ENCODE measurements at places on chromosomes 6 and 20. TPM values are rescaled to one million over a fixed set of nuclear protein-coding genes. Genes with fewer than 3 reads are reported as not detected.
A peak's percentile ranks its signal among the peaks of the same experiment; 100 is the strongest.

DNA sequence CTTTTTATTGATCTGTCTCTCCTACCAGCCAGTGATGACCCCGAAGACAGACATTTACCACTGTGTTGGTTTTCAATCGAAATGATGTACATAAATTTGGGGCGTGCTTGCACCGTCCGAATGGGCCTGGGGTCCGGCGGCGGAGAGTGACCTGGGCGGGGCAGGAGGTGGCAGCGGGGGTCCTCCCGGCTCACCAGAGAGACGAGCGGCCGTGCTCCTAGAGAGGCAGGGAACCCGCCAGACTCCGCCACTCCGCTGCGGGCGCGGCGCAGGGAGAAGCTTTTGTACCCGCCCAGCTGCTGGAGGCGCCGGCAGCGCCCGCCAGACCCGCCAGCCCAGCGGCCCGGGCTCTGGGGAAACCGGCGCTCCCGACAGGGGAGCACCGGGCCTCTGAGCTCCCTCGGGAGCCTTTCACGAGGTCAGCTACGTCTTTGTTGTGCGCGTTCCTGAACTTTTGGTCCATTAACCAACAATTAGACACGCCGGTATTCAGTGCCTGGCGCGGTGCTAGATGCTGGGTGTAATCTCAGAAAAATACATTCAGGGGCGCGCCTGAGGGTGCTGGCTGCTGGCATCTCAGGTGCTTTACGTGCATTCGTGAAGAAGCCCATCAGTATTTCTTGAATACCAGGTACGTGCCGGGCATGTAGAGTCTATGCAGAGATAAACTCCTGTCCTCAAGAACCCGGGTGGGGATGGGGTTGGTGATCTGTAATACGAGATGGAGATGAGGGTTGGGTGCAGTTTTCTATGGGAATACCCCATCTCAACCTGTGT is at the start of gene PGBD1:
TSS of gene PGBD1 (plus strand) at position 285 of the 777 bp plus-strand sequence. CDS start 2,242 bp downstream, outside the sequence.
- H3K27me3 ChIP-seq, result no peaks in the 10 kb centered on the region
- peak within 1 kb of the TSS; percentile 76 for H3K4me3 ChIP-seq
- peaks cover 45% of the 10 kb centered on the region for H3K36me3 ChIP-seq
- peak; percentile 86 for DNase-seq

DNA sequence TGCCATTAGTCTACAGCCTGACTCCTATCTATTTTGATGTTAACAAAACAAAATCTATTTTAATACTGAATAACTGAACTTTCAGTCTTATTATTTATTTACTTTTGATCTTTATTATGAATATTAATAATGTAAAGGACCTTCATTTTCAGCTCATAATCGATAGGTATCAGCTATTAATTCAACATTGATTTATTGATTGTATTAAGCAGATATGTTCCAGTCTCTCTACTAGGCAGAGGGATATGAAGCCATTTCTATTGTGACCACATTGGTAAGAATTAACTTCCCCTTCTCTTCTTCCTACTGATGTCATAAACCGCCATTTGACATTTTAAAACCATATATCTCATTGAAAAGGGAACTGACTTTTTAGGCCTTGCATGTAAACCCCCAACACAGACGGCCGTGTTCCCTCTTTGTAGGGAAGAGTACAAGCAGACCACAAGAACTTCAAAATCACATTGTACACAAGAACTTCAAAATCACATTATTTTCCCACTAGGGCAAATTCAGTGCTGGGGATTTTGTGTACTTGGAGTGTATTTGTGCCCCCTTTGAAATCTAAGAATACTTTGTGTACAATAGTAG is 69.5 kb upstream of the FABP7 start:
- H3K4me3 ChIP-seq, result no peak overlapping the region
- no peak overlapping the region for H3K27ac ChIP-seq
- no peaks in the 10 kb centered on the region for H3K4me1 ChIP-seq
- DNase-seq, result no peak
- H3K27me3 ChIP-seq, result no peaks in the 10 kb centered on the region

GRCh38 chr6:116530436-116530835 is 15.0 kb downstream of the TRAPPC3L start:
- H3K27me3 ChIP-seq, result no peaks in the 10 kb centered on the region
- H3K4me1 ChIP-seq, result no peaks in the 10 kb centered on the region
- H3K27ac ChIP-seq, result no peak overlapping the region
- H3K36me3 ChIP-seq, result no peaks in the 10 kb centered on the region

DNA sequence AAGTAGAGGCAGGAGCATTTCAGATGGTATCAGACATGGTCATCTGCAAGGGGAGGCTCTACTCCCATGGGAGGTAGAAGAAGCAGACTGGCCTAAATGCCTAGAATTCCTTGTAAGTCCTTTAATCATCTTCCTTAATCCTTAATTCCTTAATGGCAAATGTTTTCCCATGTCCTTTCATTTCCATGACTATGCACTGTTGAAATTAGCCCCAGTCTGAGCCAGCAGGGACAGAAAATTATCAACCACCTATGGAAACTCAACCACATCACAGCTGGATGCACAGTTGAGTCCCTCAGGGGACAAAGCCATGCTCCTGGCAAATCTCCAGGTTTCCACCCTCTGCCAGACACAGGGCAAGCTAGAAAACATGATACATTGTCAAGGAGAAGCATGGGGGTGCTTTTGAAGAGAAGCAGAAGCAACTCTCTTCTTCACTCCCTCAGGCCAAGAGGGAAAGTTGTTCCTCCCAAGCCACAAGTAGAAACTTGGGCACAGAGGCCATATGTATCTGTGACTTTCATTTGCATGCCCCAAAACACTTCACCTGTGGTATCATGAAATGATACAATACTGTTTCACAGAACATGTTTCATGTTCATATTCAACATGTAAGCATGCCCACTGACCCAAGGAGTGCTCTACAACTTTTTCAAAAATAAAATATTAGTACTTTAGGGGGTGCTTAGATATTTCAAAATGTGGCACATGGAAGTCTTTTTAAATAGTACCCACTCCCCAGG is 683.6 kb downstream of the KIF16B start:
- no peak for DNase-seq
- no peak overlapping the region for H3K4me3 ChIP-seq
- H3K27ac ChIP-seq, result no peak overlapping the region
- no peaks in the 10 kb centered on the region for H3K4me1 ChIP-seq

TREM2 gene
- total RNA-seq, result 0.49 TPM

GRCh38 chr20:6866741-6867140 is 99.3 kb downstream of the BMP2 start:
- H3K4me3 ChIP-seq, result no peak overlapping the region
- H3K36me3 ChIP-seq, result no peaks in the 10 kb centered on the region
- H3K27me3 ChIP-seq, result no peaks in the 10 kb centered on the region

Data from psoas muscle (tissue), 8 donors.